ENCODE measurements at places on chromosomes 5 and 9. TPM values are rescaled to one million over a fixed set of nuclear protein-coding genes. Genes with fewer than 3 reads are reported as not detected.

The IFNA21 gene
- polyA plus RNA-seq: not detected

The PCDHA1 gene
- 0.05 TPM for polyA plus RNA-seq

The HTR4 gene
- 0.16 TPM for polyA plus RNA-seq

The TTF1 gene
- 18.7 TPM for polyA plus RNA-seq

The VCAN gene
- polyA plus RNA-seq: 31.9 TPM
